ENCODE measurements at places on chromosomes 5 and 9.

- DNase-seq, result no peak
These were observed 167.5 kb downstream of the NMUR2 start for GRCh38 chr5:152237531-152237930.

DNA sequence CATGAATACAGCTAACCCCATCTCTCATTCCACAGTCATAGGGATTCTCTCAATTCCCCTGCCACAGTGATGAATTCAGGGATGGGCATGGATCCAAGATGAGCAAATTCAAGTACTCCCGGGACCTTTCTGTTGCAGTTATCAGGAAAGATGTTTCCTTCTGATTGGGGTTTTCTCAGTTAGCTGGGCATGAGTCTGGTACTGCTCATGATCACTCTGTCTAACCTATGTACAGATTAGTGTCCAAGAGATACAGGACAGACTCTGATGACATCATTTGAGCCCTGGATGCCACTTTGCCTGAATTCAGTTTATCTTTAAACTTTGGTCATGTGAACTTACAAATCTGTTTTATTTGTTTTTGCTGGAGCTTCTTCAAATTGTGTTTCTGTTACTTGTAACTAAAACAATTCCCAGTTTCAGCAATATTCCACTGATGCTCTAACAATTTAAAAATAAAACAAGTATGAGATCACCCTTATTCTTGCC is 257.7 kb upstream of the KLF9 start:
- DNase-seq, result no peak

- no peak for DNase-seq
These were observed 323.7 kb downstream of the ADAMTS6 start for GRCh38 chr5:65157906-65158603.

DNA sequence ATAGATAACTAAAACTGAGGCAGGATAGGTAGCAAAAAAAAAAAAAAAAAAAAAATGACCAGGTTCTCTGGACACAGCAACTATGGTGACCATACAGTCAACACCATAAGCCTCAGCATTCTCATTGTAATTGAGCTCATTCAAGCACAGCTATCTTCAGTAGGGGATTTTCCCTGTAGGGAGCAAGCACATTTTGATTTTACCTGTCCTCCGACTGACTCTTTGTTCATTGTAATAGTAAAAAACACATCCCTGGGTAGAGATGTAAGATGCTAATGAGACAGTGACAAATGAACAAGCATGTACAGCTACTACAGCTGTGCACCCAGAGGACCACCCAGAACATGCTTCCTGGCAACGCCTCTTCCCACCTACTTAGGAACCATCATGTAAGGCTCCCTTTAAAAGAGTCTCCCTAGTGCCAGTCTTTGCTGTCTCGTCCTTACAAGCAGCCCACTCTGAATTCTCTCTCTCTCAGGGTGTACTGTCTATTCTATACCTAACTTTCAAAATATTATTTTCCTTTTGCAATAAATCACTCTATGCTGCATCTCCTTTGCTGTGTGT is 65.0 kb upstream of the FBXW11 start:
- DNase-seq, result no peak

- no peak for DNase-seq
These were observed 235.7 kb upstream of the ELL2 start for GRCh38 chr5:96197347-96197746.

DNA sequence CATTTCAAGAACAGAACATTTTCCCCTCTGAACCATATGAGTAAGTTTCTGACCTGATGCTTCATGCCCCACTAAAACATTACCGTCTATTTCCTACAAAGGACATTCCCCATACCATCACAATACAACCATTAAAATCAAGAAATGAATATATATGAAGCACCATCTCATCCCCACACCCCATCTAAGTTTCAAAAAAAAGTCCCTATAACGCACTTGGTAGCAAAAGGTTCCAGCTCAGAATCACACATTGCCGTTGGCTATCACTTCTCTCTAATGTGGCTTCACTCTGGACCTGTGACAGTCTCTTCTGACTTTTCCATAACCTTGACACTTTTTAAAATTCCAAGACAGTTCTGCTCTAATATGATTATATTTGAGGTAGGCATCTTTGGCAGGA is 5.9 kb downstream of the EMB start:
- DNase-seq, result no peak

DNA sequence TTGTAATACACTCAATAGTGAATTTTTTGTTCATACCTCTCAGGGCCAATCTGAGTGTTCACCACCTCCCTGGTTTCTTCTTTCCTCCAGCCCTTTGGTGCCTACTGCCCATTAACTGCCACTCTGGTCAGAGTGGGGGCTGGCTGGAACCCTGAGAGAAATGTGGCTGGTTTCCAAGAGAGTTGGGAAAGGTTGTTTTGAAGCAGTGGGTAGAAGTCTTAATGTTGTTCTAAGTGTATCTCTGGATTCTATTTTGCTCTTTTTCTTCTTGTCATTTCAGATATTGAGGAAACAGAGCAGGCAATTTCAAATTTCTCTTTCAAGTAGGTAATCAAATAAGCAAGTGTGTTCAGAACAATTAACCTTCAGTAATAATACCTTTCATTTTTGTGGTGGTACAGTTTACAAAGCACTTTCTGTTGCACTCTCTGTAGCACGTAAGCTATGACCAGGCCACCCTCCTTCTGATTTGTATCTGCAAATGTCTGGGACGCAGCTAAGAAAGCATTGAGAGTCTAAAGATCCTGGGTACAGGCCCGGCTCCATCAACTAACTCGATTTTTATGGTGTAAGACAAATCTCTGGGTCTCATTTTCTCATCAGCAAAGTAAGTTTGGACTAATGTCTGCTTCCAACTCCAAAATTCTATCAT is 8.4 kb downstream of the SLC1A3 start:
- no peak for DNase-seq

DNA sequence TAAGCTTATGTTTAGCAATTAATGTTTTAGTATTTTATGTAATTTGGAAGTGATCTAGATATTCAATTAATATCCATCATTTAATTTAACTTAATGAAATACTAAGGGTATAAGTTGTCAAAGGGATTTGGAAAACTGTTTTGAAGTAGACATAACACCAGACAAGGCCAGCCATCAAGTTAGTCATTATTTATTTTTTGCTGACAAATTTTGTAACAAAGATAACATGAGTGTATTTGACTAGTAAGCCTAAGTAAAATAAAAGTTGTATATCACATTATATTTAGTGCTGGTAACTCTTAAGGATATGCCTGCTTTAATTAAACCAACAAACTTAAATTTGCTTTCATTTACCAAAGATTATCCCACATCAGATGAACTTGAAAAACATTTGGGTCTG is 125.9 kb upstream of the TNFAIP8 start:
- no peak for DNase-seq

DNA sequence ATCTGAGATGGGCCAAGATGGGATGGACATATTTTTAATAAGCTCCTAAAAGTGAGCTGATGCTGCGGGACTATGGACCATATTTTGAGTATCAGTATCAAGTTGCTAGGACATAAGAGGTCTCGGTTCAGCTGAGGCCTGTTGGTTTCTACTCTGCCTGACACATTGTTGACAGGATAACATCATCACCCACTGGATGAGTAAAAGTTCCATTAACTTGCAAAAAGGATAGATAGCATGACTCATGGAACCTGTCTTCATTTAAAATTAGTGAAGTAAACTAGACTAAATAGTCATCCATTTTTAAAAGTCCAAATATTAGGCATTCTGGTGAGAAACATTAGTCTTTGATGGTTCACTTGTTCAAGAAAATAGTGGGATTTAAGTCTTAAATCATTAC is 33.3 kb downstream of the PARP8 start:
- DNase-seq, result no peak

DNA sequence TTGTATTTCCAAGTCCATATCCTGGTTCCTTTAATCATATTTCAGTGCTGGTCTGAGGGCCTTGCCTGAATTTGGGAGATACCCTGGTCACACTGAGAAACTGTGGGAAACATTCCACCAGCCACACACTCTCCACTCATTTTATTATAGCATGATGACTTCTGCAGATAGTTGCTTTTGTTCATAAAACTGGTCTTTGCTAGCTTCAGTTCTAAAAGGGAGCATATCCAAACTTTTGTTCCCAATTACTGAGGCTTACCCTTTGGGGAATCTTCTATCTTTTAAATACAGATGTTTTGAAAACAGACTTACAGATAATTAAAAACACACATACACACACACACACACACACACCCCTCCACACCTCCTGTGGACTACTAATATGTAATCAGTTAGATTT is 21.0 kb downstream of the DMGDH start:
- no peak for DNase-seq

DNA sequence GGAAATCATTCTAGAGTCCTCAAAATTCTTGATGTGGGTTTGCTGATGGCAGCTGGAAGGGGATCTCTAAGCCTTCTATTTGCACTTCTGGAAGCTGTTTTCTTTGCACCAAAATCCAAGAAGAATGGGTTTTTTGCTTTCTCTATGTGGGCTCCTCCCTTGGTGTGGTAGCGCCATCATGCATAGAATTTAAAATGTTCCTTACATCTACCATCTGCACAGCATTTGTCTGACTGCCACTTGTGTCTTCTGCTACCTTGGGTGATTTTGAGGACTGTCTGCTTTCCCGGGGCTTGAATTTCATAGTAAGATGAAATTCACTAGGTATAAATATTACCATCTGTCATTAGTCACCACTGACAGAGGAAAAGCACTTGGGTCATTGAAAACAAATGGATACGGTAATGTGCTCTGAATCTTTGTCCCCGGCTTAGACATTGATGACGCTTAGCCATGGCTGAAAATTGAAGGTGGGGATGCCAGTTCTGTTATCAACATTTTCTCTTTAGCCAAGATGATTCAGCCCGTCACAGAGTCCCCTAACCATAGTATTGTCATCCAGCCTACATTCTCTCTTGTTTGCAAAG is 30.0 kb downstream of the SNX30 start:
- DNase-seq, result no peak

GRCh38 chr5:122183788-122184170 is 54.4 kb downstream of the ZNF474 start:
- DNase-seq, result no peak

- no peak for DNase-seq
These were observed 551.9 kb downstream of the BNC2 start for GRCh38 chr9:16318516-16319060.

DNA sequence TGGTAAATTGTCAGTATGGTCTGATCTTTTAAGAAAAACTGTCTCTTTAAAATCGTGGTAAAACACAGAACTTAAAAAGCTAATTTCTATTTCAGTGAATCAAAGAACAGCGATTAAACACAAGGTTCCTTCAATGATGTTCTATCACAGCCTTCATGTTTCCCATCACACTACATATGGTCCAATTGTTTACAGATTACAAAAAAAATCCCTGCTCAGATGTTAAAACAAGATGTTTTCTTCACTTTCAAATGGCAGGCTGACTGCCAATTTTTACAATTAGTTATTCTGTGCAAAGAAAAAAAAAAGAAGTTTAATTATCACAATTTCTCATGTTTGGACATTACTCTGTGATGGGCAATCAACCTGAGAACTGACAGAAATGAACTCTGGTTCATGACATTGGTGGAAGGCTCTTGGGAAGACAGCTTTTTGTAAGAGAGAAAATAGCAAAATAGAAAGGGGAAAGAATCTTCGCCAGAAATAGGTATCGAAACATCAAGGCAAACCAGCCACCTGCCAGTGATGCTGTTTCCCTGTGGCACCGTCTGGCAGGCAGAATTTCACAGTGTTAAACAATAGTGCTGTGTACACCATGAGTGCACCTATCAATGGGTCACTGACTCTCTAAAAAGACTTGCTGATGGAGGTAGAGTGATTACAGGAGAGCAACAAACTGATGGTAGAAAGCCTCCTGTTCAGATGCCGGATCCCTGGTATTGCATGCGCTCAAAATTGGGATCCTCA is 1020.0 kb upstream of the ARRDC3 start:
- no peak for DNase-seq

DNA sequence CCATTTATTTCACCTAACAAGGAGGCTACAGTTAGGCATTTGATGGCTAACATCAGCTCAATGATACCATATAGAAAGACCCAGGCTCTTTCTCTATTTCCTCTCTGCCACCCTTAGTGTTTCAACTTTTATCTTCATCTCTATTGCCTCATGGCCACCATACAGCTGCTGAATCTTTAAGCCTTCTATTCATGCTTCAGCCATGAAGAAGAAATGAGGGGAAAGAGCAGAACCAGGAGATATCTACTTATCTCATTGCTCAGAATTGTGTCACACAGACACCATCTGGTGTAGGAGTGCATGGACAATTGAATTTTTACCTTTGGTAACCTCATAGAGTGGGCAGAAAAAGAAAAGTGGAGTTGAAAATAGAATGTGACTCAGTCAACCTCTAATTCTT is 6.7 kb downstream of the GAPT start:
- DNase-seq, result no peak

- DNase-seq, result no peak
These were observed 5.7 kb downstream of the MAMDC4 start for GRCh38 chr9:136857581-136858412.

DNA sequence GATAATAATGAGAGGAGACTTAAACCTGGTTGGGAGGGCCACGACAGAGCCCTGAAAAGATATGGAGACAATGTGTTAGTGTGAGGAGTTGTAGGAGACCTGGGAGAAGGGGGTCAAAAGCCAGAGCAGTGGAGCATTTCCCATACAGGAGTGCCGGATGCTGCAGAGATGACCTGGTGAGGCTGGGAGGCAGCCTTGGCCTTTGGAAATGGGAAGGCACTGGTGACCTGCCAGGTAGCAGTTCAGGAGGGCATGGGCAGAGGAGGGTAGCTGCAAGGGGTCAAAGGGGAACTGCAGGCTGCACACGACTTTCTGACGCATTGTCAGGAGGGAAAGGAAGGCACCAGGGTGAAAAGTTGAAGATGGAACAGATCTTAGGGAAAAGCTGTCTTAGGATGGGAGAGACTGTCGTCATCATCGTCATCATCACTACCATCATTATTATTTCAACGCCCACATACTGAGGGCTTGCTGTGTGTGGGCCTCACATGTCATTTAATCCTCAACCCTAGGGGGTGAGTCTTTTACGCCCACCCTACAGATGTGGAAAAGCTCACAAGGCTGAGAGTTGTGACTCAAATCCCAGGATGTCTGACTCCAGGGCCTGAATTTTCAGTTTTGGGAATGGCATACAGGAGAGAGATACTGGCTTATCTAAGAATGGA is 13.3 kb downstream of the ARAP3 start:
- DNase-seq, result no peak

DNA sequence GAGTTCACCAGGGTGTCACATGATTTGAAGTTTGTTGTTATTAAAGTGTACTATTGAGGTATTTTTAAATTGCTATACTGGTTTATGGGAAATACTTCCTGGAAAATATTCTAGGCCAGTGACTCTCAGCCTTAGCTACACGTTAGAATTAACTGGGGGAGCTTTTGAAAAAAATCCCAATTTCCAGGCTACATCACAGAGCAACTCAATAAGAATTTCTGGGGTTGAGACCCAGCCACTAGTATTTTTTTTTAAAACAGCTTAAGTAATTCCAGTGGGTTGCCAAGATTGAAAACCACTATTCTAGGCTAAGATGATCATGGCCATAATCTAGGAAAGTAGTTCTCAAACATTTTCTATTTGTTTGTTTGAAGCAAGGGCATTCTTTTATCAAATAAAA is 142.9 kb upstream of the GRIA1 start:
- DNase-seq, result no peak

GRCh38 chr9:112819635-112820496 is 69.3 kb downstream of the SNX30 start:
- DNase-seq, result peak; percentile 4

Measured in NCI-H526 (cell line).